Smooth muscle cell of the coronary artery (primary cell): ENCODE measurements at places on chromosomes 11 and 22. TPM values are rescaled to one million over a fixed set of nuclear protein-coding genes. Genes with fewer than 3 reads are reported as not detected.

HEPN1 gene
- total RNA-seq, result 0.08 TPM in 1 of 2 replicates, not detected in the other

MUC2 gene
- total RNA-seq, result not detected in 2 replicates

MS4A4A gene
- total RNA-seq, result not detected in 2 replicates

MMP27 gene
- 1.3 TPM in 1 of 2 replicates, not detected in the other for total RNA-seq

BRSK2 gene
- total RNA-seq, result 0.23 and 0.47 TPM in 2 replicates

ZNF214 gene
- 4.4 and 13.8 TPM in 2 replicates for total RNA-seq

SYT13 gene
- total RNA-seq, result 1.7 TPM in 1 of 2 replicates, not detected in the other

OR51A4 gene
- not detected in 2 replicates for total RNA-seq

ENTHD1 gene
- total RNA-seq, result not detected in 2 replicates

MMP7 gene
- not detected in 2 replicates for total RNA-seq

MYBPC3 gene
- total RNA-seq, result 0.12 TPM in 1 of 2 replicates, not detected in the other

OR5B17 gene
- not detected in 2 replicates for total RNA-seq

USP2 gene
- under 0.01 TPM in 2 replicates for total RNA-seq

PGA3 gene
- 2.8 TPM in 1 of 2 replicates, not detected in the other for total RNA-seq

CCDC81 gene
- total RNA-seq, result under 0.01 and 0.83 TPM in 2 replicates

DRD4 gene
- not detected in 2 replicates for total RNA-seq

CHEK1 gene
- 14.2 and 16.1 TPM in 2 replicates for total RNA-seq
